Osteoblast (primary cell): ENCODE measurements at places on chromosomes 2 and 18. TPM values are rescaled to one million over a fixed set of nuclear protein-coding genes. Genes with fewer than 3 reads are reported as not detected.

- DNase-seq, result peak; percentile 65
Observed at GRCh38 chr2:8646731-8647461, 35.0 kb upstream of the ID2 start.

- DNase-seq, result no peak
Observed at GRCh38 chr2:144593803-144594202, 73.9 kb upstream of the ZEB2 start.

DNA sequence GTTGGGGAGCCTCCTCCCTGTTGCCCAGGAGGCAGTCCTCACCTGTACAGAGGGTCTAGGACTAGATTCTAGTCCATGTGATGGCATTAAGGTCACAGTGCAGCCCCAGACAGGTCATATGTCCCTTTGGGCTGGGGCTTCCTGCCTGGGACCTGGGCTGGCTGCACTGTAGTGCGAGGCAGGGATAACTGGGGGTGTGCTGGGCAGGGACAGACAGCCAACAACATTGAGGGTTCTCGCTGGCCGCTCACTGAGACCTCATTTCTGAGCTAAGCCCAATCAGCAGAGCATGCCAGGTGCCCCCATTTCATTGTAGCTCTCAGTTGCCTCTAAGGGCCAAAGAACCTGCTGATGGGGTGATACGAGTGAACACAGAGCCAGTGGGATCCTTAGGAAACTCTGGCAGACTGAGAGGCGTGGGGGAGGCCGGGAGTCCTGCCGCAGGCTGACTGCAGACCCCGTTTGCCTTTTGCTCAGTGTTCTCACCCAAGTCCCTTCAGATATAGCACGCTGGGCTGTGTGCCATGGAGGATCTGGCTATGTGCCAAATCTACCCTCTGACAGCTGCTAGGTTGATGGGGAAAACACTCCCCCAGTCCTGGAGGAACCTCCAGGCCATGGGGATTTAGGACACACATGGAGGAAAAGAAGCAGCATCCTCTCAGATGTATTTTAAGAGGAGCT is 51.9 kb downstream of the DYSF start:
- no peak for DNase-seq

GRCh38 chr2:180319586-180320405 is 312.7 kb upstream of the CWC22 start:
- DNase-seq, result no peak

DNA sequence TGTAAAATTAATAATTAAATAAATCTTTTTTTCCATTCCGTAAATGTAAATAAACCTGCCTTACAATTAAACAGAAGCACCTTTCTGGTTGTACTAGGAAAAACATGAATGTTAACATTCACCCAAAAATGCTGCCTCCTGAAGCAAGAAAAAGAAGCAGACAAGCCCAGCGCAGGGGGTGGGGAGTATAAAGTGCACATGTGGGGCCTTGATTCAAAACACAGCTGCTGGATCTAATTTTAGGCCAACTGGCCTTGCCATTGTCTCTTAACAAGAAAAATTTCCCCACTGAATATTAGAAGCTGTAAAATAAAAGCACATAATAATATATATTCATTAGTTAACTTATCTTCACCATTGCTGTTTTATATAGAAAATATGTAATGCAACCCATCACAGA is 28.3 kb downstream of the TCF4 start:
- DNase-seq, result no peak

The IL36B gene
- not detected in 2 replicates for total RNA-seq

The ERICH2 gene
- total RNA-seq, result 0.59 TPM in 1 of 2 replicates, not detected in the other

The RUFY4 gene
- total RNA-seq, result not detected in 2 replicates
